AG10803 (cell line): ENCODE measurements at places on chromosomes 5 and 9.
A peak's percentile ranks its signal among the peaks of the same experiment; 100 is the strongest.

DNA sequence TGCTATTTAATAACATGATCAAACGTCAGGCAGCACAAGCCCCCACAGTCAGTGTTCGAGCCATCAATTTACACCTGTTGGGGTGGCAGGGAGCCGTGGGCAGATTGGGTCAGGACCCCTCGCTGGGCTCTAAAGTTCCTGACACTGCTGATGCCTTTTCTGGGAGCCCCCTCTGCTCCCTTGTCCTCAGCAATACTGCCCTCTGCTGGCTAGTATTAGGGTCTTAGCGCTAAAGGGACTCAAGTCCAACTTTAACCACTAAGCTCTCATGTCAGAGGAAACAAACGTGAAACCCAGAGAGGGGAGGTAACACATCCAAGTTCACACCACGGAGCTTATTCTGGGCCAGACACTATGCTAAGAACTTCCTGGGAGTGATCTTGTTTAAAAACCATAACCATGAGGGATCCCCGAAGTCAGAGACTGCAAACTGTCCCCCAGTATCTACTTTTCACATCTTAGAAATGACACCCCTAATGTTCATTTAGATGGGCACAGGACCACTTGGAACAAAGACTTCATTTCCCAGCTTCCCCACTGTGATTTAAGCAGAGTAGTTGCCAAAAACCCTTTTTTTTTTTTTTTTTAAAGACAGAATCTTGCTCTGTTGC lies 20.4 kb downstream of the ANKS6 start:
- peak; percentile 68 for DNase-seq

DNA sequence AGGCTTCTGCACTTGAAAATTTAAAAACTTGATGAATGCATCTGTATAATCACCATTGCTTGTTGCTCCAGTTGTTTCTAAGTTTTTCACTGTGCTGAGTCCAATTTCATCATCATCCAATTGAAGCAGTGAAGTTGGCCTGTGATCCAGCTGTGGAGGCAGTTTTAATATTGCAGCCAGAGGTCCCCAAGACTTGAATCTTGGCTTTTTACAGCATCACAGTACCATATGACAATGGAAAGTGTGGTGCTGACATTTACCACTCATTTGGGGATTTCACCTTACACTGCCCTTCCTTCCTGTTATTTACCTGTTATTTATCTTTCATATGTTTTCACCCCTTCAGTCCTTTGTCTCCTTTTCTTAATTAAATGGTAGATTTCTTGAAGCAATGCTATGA lies 76.2 kb upstream of the SPIN1 start:
- no peak for DNase-seq

- no peak for DNase-seq
These were observed 109.1 kb upstream of the RPS23 start for GRCh38 chr5:82387001-82387818.

GRCh38 chr5:135869276-135869675 lies 26.4 kb downstream of the IL9 start:
- DNase-seq = no peak

DNA sequence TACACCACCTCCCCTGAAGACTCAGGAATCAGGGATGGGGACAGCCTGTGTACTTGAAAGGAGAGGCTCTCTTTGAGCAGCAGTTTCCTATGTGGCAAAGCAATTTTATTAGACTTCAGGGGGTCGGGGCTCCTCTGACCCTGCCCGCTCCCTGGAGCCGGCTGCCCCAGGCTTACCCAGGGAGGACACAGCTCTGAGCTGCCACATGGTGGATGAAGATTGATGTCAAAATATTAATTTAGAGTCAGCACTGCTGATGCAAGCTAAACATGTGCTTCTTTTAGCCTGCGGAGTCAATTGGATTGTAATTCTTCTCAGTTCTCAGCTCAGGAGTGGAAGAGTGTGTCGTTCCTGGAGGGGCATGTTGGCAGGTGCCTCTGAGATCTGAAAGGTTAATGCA lies 606.1 kb downstream of the KIF4B start:
- DNase-seq = no peak

DNA sequence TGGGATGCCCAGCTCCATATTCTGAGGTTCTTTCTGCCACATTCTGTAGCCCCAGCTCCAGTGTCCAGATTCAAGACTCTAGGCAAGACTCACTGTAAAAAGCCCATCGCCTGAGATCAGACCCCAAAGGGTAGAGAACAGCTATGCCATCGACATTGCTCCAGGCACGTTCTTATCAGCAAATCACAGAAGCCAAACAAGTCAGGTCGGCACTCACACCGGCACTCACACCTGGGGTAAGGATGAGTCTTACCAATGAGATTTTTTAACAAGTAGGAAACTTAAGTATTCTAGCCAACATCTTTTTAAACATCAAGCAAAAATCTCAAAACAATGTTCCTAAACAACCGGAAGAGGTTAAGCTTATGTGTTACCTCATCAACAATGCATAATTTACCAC lies 2.4 kb downstream of the CDKN2AIPNL start:
- no peak for DNase-seq

DNA sequence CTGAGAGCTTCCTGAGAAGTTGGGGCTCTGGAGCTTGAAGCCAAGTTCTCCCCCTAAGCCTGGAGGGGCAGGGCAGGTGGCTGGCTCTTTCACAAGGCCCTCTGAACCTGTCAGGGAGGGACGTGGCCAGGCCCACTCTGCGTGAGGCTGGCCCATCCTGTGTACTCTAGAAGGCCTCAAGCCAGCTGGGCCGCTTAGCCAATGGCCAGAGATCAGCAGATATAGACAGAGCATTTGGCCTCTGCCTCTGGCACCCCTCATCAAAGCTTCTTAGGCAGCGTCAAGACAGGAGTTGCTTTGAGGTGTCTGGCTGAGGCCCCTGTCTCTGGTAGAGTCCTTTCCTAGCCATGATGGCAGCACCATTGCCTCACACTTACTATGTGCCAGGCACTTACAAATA lies 105.6 kb downstream of the FGF18 start:
- DNase-seq = no peak

DNA sequence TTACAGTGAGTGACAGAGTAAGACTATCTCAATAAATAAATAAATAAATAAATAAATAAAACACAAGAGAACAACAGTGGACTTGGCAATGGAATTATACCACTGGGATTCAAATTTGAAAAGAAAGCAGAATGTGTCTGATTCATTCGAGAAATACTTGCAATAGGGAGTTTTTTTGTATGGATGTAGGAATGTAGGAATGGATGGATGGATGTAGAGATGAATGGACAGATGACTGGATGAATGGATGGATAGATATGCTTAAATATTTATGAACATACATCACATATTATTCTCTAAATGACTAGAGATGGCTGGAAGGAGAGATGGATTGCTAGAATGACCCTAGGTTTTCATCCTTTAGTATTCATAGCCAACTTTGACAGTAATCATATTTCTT lies 22.0 kb upstream of the CEMIP2 start:
- DNase-seq = no peak

GRCh38 chr9:10282084-10282483 lies 330.7 kb downstream of the PTPRD start:
- DNase-seq = no peak

DNA sequence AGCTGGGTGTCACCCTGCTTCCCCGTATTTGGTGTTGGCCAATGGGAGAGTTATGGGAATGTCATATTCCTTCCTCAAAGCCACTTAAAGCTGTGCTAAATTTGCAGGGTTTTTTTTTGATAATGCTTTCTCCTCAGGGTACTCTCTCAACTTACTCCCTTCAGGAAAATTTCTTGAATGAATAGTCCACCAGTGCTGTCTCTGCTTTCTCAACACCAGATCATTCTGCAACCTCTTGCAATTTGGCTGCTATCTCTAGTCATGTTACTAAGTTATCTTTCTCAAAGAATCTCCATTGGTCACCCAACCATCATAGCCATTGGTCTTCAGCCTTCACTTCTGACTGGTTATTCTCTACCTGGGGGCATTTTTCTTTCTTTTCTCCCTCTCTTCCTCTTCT lies 13.4 kb upstream of the TNFAIP8 start:
- no peak for DNase-seq

DNA sequence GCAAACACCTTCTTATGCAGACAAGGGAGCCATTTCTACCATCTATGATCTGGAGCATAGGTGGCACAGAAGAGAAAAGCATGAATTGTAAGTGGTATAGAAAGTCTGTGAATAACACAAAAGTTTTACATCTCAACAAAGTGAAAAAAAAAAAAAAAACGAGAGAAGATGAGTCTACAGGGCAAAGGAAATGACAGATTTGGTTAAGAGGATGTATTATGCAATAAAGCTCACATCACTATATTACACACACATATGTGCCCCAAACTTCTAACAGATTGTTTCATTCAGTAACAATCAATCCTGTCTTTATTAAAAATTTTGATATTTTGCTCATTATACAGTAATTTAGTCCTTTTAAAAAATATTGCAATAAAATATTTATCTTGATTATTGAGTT lies 49.8 kb downstream of the CERT1 start:
- peak; percentile 60 for DNase-seq

GRCh38 chr9:36691671-36692070 lies 119.0 kb downstream of the MELK start:
- no peak for DNase-seq

DNA sequence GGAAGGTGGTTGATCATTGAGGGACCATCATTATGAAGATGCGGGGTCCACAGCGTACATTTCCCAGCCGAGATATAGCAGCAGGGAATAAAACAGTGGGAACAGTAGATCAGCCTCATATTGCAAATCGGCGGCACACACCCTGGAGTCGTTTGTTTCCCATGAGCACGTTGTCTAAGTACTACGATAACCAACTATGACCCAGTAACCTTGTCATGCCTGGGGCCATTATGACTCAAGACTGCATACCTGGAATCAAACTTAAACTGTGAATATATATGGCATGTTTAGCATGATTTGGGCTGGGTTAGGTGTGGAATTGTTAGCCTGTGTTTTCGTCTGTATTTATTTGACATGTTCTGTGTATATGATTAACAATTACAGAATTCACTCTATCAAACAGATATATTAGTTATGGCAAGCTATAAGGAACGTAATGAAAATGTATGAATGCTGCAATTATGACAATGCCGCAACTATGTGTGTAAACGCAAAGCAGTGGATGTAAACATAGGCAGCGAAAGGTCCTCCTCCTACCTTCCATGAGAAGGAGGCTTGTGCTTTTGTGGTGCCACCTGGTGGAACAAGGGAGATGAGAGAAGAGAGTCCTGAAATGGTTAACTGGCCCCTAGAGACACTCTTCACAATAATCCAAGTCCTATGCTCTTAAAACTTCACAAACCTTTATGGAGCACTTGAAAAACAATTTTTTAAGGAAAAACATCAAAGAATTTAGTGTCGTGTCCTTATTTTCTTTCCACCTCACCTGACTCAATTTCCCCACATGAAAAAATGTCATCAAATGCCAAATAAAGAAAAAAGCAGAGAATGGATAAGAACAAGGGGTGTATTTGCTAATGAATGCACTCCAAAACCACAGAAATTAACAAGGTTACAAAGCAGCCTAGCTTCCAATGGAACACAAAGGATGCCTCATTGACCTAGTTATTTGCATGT lies 47.1 kb downstream of the SEMA5A start:
- DNase-seq = no peak

GRCh38 chr5:1202026-1202797 lies 817 bp downstream of the SLC6A19 start:
- no peak for DNase-seq

GRCh38 chr9:134209731-134210311 lies 45.5 kb upstream of the RNU6ATAC start:
- no peak for DNase-seq

DNA sequence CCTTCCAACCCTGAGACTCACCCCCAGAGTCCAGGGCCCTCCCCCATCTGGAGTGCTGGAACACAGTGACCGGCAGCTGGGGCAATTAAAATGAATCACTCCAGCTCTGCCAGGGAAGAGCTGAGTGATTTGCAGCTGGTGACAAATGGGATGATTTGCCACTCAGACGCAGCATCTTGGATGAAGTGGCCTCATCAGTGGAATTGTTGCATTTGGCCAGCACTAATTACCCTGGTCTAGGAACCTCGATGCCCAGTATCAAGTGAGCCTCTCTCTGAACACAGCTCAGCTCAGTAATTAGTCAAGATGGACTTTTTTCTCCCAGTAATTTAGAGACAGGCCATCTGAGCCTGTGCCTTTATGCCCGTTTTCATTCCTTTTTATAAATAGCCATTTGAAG lies 259.5 kb downstream of the GRIA1 start:
- DNase-seq = peak; percentile 63

GRCh38 chr9:17319864-17320263 lies 185.0 kb downstream of the CNTLN start:
- no peak for DNase-seq

DNA sequence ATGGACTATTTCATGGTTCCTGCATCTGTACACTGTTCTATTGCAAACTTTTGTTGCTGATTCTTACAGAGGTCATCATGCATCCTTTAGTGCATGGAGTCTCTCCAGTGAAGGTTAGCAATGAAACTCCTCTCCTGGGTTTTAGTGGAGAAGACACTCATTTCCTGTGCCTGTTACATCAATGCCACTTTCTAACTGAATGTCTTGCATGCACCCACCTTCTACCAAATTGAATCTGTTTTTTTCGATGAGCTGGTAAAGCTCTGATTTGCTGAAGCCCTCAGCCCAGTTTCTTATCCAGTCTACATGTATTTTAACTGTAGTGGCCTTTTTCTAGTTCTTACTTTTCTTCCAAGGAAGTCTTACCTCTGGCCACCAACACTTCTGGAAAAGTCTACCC lies 591.8 kb upstream of the ADAMTS16 start:
- no peak for DNase-seq

DNA sequence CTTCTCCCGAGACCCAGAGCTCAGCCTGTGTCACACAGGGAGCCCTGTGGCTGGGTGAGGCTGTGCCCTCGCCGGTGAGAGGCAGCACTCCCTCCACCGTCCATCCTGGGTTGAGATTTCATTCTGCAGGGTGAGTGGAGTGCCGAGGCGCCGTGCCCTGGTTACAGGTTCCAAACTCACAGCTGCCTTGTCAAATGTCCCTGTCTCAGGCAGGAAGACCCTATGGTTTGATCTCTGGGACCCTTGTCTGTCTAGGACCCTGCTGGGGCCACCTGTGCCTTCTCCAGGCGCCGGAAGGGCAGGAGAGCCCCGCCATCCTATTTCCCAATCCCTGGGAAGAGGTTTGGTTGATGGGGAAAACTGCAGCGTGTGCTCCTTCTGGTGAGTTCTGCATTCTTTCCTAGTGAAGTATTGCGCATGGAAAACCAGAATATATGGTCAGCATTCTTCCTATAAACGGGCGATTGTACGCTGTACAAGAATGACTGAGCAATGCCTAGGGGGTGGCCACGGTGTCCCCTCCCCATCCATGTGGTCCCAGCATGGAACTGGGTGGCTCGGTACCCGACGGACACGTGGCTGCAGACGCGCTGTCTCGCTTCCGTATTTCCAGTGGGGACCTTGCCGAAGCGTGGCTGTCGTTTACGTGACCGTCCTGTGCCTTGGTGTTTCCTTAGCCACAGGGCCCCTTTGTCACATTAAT lies 95.9 kb upstream of the COL5A1 start:
- peak; percentile 96 for DNase-seq

DNA sequence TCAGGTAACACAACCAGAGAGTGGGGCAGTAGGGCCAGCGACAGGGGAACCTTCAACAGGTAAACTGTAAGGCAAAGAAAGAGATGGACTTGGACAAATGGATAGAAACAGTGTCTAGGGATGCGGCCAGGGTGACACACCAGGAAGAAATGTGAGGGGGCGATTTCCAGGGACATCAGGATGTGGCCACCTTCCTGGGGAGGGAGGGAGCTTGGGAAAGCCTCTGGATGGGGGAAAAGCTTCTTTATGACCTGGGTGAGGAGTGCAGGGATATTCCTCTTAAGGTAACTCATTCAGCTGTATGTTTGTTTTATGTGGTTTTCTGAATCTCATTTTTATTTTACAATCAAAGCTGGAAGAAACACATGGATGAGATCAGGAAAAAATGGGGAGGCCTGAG lies 11.9 kb upstream of the NXNL2 start:
- peak; percentile 48 for DNase-seq
